ENCODE measurements at places on chromosomes 1 and 21.

DNA sequence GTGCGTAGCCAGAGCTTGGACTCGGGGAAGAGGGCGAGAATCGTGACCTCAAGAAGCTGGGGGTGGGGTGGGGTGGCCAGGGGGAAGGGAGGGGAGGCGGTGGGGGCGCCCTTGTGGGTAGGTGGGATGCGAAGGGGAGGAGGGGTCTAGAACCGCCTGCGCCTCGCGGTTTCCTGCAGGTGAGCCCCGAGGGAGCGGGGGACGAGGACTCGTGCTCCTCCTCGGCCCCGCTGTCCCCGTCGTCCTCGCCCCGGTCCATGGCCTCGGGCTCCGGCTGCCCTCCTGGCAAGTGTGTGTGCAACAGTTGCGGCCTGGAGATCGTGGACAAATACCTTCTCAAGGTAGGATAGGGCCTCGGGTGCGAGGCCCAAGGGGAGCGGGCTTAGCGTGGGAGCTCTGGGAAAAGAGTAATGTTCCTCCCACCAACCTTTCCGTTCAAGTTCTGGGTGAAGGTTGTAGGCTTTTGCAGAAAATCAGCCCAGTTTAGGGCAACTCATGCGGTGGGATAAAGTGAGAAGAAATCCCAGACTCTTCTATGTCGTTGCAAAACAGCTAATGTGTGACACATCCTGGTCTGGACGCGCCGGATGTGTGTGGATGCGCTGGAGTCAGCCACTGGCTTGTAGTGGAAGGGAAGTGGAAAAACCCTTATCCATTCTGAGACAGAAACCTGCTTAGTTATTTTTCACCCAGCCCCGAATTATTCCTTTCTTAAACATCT lies 2.9 kb downstream of the LHX8 start:
- no peak for DNase-seq

DNA sequence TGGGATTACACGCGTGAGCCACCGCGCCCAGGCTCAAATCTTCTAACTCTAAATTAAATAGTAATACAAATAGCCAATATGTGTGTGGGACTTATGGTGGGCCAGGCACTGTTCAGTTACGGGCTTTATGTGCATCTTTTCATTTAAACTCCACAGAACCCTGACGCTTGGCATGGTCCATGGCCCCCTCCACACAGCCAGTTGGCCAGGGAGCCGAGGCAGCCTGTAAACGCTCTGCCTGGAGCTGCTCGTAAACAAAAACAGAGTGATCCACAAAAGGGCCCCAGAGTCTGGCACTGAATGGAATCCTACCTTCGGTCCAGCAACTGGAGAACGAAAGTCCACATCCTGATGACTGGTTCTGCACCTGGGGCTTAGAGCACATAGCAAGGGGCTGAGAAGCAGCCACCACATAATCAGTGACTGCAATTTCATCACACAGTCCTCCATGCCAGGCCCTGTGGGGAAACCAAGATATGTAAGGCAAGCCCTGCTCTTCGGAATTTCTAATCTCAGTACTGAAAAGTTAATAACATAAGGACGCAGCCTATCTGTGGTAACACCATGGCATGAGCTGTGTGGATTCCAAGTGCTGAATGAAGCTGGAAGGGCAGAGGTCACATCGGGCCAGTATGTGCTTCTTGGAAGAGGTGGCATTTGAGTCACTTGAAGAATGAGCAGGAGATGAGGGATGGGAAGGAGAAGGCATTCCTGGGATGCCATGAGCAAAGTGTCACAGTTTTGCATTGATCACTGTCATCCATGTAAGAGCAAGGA lies 13.5 kb upstream of the ADAMTSL4 start:
- no peak for DNase-seq

GRCh38 chr1:20484519-20485462 lies 1.2 kb downstream of the CAMK2N1 start:
- no peak for DNase-seq

DNA sequence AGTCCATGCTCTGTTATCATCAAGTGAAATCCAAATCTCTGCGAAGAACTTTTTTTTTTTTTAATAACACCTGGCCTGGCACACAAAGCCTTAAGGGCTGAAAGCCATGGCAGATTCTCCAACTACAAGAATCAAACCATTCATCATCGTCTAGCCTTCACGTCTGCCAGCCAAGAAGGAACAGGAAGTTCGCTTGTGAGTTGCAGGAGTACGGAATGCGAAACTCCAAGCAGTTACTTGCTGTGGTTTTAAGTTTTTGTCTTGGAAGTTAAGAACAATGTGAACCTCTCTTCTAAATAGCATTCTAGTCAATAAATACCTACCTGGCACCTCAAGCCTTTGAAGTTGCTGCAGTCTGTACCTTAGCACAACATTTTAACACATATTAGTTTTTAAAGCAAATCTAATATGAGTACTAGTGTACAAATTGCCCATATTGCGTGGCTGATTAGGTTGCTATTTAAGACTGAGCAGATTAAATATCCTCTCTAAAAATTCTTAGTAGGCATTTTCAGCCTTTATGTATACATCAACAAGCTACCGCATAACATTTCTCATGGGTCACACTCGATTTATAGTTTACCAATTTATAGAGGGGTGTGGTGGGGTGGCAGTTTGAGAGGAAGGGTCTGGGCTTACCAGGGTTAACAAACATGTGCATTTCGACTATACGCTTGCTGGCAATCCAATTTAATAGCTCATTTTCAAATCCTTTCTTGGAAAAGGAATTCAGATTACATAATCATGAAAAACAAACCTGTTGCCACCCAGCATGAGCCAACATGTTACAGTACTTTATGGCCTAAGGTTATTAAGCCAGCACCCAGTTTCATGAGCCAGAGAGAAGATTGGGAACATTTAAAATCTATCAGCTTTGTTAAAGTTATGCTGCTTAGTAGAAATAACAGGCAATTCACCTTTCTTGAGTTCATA lies 22.2 kb upstream of the PTPN14 start:
- DNase-seq = no peak

DNA sequence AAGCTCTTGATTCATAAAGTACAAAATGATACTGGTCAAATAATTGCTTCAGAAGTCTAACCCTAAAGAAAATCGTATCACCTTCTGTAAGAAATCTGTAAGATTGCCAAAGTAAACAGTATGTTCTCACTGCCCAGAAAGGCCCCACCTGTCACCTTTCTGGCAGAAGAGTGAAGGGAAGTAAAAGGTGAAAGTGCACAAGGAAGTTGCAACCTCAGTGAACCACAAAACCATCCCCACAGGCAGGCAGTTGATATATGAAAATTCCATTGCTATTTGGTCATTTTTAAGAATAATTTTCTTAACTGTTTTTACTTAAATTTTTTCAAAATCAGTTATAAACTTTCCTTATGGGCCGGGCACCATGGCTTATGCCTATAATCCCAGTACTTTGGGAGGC lies 48.5 kb upstream of the FBXO28 start:
- no peak for DNase-seq

- DNase-seq = peak; percentile 16
Observed at GRCh38 chr21:45309069-45309986, 21.6 kb upstream of the POFUT2 start.

DNA sequence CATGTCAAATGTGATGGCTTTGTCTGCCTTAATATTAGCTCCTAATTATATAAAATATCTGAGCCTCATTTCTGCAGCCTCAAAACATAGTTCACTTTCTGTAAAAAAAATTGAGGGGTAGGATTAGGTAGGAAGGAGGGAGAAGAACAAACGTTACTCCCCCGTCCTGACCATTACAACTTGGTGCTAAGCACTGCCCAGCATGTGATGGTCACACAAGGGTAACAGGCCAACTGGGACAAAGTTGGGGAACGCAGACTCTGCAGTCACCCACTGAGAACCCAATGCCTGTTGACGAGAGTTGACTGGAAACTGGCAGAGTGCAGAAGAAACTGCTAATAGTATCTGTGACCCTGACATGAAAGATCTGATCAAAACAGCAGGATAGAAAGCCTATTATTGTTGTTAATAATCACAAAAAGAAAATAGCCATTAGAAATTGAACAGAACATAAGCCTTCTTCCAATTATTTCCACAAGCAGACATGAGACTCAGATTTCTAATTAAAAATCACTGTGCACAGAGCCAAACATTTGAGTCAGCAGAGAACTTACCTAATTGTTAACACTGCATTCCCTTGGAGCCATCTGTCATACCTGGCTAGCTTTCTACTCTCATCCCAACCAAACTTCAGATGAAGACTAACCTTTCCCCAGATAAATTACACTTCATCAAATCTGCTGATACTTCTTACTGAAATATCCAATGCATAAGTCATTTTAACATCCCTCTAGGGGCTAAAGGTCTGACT lies 5.5 kb downstream of the SORT1 start:
- DNase-seq = no peak

GRCh38 chr1:3697104-3697503 lies 44.8 kb downstream of the TP73 start:
- DNase-seq = no peak

DNA sequence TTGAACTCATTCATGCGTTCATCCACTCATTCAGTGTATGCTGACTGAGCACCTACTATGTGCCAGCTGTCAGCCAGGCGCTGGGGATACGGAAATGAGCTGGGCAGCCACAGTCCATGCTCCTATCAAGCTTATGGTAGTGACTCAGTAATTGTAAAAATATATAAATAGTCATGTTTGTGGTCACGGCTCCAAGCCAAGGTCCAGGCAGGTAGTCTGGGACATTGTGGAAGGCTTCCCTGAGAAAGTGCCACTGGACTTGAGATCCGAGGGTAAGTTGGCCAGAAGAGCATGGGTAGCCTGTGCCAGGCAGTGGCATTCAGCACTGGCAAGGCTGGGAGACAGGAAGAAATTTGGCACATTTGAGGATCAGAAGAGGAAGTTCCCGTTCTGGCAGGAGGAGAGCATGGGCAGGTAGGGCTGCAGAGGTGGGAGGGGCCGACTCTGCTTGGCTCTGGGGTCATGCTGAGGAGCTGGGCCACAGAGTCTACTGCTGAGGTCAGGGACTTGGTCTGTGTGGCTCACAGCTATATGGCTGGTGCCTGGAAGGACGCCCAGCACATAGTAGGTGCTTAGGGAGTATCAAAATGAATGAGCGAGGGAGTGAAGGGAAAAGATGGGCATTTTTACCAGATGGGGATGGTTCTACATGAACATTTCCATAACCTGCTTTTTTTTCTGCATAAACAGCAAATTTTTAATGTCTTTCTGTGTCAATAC lies 6.9 kb downstream of the PTPRF start:
- DNase-seq = no peak

DNA sequence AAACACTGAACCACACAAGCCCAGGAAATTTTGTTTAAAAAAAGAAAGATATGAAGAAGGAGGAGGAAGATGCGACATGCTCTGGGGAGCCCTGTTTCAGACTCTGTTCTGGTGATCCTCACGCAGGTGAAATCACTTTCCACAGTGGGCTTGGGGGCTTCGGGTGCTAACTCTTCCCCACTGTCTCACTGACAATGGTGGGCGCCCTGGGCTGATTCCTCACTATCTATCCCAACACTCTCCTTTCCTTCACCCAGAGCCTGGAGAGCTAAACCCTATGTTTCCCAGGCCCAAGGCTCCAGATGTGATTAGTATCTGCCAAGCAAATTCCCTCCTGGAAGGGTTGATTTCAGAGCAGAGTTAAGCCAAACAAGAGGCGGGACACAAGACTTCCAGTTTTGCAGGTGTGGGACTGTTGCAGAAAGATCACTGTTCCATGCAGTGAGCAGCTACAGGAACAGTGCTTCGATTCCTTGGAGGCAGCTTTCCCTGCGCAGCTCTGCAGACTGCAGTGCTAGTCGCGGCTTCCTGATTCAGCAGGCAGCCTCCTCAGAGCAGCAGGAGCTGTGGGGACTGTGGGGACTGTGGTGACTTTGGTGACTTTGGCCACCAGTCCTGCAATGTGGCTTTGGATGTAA lies 168.3 kb downstream of the RHOU start:
- no peak for DNase-seq

DNA sequence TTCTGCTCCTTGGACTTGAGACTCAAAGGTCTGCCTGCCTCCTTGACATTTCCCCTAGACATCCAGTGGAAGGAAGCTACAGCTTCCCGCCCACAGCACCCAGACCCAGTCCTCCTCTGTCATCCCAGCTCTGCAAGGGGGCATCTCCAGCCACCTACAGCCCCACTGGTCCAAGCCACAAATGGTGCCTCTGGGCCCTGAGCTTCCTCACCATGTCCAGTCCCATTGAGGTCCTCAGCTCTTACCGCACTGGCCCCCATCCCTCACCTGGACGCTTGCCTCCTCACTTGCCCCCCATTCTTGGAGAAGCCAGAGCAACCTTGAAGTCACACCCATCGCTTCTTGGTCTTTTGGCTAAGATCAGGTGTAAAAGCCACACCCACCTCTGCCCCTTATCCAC lies 13.2 kb downstream of the PODN start:
- DNase-seq = no peak

DNA sequence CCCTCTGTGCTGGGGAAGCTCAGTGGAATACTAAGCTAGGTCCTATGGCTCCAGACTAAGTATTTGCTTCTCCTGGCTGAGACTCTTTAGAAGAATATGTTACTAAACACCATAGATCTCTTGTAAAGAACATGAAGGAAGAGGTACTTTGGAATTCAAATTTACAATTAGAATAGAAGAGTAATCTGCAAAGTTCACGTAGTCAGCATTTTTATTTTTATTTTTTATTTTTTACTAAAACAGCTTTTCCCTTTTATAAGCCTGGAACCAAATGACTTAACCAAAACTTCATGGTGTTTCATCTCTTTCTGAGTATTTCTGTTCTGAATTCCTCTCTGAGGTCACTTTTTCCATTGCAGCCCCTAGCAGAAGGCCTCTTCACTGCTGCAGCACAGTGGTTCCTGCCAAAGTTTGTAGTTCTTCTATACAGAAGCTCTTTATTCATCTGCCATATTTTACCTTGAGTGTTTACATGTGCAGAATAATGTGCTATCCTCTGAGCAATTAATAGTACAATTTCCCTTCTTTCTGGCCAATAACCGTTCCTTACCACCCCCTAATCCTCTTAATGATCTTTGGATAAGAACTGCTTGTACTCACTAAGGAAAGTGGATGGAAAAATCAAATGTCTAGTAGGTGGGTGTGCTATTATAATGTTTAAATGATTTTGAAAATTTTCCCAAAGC lies 27.2 kb downstream of the TSEN15 start:
- DNase-seq = no peak

DNA sequence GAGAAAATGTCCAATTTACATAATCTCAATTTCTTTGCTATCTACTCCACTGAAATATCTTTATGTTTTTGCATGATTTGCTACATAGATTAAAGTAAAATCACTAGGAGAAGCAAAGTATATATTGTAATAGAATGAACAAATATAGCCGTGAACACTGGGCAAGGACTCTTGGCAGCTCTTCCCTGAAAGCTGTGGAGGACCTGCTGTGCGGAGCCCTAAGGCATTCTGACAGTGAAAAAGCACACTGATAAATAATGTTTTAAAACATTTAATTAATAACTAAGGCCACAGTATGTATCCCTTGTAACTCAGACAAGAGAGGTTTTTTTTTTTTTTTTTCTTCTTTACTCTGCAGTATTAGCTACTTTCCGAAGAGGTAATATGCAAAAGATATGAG lies 256.1 kb upstream of the DPYD start:
- no peak for DNase-seq

GRCh38 chr21:31543191-31543590 lies 116.3 kb upstream of the SOD1 start:
- DNase-seq = no peak

DNA sequence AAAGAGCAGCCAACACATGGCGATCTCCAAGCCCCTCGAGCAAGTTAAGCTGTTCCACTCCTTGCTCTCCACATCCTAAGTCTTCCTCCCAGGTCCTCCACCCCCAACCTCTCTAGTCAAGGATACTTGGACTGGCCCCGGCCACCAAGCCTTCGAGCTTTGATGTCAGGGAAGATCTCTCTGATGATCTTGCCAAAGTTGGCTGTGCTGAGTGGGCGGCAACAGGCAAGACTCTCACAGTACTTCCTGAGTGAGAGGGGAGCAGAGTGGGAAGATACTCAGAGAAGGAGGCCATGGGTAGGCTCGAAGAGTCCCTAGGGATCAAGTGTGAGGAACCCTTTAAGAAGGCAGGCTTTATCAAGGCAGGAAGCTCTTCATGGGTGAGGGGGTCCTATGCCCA lies 2.8 kb downstream of the RFX5 start:
- DNase-seq = no peak

Measured in GDM1 (cell line).